Thyroid gland (tissue), 4 donors: ENCODE measurements at places on chromosomes 4 and X. TPM values are rescaled to one million over a fixed set of nuclear protein-coding genes. Genes with fewer than 3 reads are reported as not detected.

The PRR32 gene
- not detected for total RNA-seq

- no peak for DNase-seq
These were observed 15.8 kb upstream of the ANAPC4 start for GRCh38 chr4:25361253-25361652.

DNA sequence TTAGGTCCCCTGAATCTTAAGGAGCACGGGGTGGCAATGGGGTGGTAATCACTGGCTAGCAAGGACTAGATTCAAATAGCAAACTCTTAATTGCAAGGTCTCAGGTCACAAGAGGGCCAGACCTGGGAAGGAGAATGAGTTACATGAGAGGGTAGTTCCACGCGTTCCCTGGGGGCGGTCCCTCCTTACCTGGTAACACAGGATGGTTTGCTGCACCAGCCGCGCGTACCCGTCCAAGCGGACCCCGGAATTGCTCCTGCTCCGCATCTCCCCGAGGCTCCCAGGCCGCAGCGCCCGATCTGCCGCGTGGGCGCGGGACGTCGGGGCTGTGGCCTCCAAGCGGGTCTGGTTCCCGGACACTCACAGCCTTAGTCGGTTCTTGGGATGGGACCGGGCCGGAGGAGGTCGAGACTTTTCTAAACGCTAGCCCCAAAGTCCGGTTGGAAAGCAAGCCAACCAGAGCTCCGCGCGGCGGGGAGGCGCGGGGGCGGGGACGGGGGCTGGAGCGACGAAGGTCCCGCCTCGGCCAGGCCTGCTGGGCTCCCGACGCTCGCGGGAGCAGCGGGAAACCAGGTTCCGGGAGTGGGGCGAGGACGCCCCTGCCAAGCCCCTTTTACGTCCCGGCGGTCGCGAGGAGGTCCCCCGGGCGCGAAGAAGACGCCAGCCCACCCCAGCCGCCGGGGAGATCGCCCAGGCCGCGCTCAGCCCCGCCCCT is at the start of gene PHKA2:
Gene PHKA2 (minus strand): TSS at position 449 of the 715 bp plus-strand sequence. CDS start 182 bp downstream, at position 267.
- DNase-seq, result peak; percentile 55

DNA sequence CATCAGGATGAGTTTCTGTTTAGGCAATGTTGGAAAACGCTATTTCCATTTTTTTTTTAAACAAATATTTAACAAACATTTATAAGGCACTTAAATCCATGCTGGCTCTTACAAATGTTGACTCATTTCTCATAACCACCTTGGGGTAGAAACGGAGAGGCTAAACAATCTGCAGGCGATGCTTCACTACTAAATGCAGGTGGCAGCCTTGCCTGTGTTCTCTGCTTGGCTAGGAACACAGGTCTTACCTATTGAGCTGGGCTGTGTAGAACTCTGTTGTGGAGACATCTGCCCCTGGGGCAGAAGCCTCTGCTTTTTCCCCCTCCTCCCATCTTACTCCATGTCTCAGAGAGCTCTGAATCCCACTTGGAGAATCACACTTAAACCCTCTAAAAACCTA is 1.4 kb upstream of the CXCL1 start:
- DNase-seq, result no peak

The SCLT1 gene
- 28.6 TPM for total RNA-seq
